ENCODE measurements at places on chromosomes 3 and 15.
A peak's percentile ranks its signal among the peaks of the same experiment; 100 is the strongest.

- no peak for DNase-seq
These were observed 1.2 kb upstream of the MAP1A start for GRCh38 chr15:43516185-43516584.

DNA sequence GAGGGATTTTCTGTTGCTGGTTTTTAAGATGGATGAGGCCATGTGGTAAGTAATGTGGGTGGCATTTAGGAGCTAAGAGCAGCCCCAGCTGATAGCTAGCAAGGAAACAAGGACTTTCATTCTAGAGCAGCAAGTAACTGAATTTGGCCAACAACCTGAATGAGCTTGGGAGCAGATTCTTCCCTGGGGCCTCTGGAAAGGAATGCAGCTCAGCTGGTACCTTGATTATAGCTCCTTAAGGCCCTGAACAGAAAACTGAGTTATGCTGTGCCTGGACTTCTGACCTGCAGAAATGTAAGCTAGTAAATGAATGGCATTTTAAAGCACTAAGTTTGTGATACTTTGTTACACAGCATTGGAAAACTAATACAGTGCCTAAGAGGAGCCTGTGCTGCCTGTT is 565.5 kb downstream of the PDCD6IP start:
- no peak for DNase-seq

DNA sequence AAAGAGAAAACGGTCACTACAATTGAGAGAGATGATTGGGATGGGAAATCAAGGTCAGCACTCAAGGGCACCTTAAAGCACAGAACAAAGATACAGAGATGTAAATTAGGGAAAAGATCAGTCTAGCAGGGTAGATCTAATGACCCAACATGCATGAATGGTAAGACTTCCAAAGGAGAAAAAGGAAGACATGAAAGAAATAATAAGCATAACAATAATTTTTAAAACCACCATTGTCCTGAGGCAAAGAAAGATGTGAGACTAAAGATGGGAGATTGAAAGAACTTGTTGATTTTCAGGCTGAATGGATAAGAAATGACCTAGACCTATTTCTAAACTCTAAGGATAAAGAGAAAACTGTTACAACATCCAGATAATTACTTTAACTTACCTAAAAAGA is 34.8 kb upstream of the AMOTL2 start:
- DNase-seq = no peak

- DNase-seq = no peak
These were observed 42.8 kb downstream of the CDCP1 start for GRCh38 chr3:45103334-45103733.

DNA sequence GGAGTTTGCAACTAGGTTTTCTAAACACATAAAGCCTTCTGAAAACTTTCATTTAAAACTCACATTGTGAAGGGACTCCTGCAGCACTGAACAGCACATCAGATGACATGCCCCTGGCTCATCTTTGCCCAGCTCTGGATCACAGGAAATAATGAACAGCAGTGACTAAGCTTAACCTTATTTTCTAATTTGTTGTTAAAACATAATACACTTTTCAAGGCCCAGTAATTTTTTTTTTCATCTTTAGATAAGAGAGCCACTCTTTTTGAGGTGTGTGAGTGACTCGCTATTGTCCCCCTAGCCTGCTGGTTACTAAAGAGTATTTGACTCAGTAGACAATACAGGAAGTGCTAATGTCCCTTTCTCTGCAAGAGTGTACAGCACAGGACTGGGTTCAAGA is 204.0 kb downstream of the OSBPL10 start:
- DNase-seq = no peak

DNA sequence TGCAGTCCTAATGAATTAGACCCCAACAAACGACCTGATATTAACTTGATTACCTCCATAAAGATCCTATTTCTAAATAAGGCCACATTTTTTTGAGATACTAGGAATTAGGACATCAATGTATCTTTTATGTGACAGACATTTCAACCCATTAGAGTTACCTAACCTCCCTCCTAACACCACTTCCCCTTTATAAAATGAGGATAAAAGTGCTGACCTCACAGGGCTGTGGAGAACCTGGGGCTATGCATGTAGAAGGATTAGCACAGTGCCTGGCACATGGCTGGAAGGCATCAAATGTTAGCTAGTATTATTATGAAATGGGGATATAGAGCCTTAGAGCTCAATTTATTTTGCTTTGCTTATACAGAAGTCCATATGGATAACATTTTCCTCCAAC is 53.5 kb upstream of the LRRN1 start:
- no peak for DNase-seq

DNA sequence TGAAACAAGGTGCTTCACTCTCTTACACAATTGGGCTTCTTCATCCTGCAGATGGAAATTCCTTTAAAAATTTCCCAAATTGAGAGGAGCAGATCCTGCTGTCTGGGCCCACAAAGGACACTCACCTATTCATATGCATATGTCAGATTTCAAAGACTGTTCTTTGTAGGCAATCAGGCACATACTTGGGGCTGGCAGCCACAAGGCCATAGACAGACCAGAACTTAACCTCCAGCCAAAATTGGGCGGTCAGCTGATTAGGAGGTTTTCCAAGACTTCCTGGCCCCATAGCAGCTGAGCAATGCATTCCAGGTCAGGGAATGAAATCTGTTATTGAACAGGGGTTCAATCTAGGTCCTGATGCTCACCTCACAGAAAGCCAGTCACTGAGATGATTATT is 15.0 kb upstream of the HPS3 start:
- DNase-seq = no peak

DNA sequence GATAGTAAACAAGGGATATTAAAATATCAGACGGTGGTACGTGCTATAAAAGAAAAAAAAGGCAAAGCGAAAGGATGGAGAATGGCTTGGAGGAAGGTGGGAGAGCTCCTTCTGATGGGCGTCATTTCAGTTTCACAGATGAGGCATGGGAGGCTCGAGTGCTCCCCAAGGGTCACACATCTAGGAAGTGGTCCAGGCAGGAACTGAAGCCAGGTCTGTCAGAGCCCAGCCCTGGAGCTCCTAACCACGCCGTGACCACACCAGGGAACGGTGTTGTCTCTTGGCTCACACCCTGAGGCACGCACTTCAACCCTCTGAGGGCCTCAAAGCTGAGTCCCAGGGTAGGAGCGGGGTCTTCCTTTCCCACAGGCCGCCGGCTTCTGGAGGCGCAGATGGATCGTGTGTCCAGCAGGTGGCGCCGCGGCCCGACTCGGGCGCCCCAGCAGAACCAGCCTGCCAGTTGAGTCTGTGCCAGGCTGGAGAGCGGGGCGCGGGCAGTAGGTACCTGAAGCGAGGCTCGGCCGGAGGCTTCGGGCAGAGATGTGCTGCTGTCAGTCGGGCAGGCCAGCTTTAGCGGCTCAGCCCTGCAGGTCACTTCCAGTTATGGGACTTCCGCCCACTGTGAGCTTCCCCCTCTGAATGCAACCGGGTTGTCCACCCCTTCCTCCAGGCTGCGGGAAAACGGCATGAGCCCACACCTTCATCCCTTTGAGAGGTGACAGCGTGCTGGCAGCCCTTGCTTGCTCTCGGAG is 68.1 kb downstream of the SLC6A1 start:
- peak; percentile 69 for DNase-seq

- no peak for DNase-seq
These were observed 310.7 kb upstream of the DPPA4 start for GRCh38 chr3:109648027-109648426.

DNA sequence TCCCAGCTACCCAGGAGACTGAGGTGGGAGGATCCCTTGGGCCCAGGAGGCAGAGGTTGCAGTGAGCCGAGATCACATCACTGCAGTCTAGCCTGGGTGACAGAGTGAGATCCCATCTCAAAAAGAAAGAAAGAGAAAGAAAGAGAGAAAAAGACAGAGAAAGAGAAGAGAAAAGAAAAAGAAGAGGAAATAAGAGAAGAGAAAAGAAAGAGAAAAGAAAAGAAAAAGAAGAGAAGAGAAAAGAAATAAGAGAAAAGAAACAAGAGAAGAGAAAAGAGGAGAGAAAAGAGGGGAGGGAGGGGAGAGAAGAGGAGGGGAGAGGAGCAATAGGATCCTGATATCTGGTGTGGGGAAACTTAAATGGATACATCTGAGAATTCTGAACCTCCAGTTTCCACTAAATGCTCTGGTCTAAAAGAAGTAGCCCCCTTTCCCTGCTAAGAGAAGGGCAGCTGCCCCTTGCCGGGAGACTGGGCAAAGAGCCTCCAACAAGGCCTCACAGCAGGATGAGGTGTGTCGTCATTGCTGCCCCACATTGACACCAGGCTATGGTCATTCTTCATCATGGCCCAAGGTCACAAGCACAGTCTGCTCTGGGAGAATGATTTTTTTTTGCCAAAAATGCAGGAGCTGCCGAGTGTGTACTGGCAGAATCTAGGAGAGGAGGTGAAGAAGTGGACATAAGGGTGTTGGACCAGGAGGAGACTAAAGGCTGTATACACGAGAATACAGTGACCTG is 21.1 kb upstream of the COMMD4 start:
- DNase-seq = no peak

DNA sequence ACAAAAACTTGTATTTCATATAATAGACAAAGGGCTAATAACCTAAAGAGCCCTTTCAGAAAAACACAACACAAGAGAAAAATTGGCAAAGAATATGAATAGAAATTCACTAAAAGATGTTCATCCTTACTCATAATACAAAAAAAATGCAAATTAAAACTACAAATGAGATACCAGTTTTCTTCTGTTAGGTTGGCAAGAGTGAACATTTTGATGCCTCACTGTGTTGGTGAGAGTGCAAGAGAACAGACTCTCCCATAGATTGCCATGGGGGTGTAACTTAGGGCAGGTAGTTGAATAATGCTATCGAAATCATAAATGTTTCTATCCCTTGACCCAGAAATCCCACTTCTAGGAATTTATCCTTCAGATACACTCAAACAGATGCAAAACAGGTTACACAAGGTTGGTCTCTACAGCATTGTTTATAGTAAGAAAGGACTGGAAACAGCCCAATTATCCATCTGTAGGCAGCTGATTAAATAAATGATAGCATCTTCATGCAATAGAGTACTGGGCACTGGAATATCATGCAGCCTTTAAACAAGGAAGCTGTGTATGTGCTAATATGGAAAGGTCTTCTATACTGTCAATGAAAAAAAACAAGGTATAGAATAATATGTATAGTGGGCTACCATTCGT is 146.3 kb downstream of the TLE3 start:
- DNase-seq = no peak

- no peak for DNase-seq
These were observed 76.1 kb upstream of the GAP43 start for GRCh38 chr3:115547207-115547606.

DNA sequence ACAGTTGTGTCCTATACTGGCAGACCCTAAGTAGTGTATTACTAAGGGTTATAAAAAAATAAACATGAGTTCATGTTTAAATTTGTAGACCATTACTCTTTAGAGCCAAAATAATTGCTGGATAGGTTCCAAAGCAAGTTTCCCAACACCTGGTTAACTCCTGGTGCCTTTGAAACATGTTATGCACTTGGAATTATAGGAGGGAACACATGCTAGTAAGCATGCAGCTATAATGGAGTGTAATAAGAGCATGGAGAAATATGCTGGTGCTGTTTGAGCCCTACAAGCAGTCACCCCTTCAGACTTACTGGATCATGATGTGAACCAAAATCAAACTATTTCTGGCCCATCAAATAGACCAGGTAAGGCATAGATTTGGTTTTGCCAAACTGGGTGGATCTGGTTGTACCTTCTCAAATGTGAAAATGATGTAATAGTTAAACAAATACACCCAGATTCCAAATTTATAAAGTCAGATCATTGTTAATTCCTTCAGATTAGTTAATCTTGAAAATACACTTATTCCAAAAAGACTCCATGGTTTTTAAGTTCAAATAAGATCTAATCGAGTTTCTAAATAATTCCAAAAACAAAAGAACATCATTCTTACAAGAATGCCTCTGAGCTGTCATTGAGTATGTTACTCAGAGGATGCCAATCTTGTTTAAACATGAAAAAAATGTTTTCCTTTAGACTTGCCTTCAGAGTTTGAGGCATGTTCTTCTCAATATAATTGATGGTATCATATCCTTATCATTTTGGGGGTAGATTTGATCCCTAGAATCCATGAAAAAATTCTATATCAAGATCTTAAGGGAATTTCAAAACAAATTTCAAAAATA is 69.3 kb downstream of the LRRC28 start:
- DNase-seq = no peak

GRCh38 chr3:129927072-129927471 is 33.6 kb upstream of the TMCC1 start:
- DNase-seq = no peak

DNA sequence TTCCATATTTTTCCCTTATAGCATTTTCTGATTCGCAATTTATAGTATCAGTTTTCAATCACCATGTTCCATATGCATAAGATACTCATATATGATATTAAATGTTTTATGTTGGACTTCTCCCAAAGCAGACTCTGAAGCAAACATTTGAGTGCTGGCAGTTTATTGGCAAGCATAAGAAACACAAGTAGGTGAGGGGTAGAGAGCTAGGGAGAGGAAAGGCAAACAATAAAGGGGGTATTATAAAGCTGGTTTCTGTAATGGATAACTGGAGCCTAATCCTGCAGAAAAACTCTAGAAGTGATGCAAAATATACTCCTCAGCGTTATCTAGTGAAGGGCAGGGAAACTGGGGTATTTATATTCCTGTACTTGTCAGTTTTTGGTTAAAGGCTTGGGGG is 491.5 kb upstream of the TGFBR2 start:
- DNase-seq = no peak

DNA sequence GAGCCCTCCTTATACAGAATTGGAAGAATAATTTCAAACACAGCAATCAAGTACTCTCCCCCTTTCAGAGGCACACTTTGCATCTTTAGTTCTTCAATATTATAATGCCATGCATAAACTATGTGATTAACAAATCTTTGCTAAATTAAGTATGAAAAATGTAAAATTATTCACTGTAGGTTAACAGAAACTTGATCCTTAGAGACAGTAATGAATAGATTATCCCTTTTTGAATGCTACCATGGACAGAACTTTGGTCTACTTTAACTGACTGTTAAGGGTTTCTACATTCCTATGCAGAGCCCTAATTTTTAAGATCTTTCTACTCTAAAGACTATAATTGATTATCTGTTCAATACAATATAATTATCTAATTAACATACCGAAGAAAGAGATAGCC is 25.7 kb upstream of the XXYLT1 start:
- DNase-seq = no peak

- peak; percentile 36 for DNase-seq
These were observed at the start of gene TM6SF1 for GRCh38 chr15:83106994-83107840. Gene TM6SF1, plus strand, starts transcription at chr15:83107645. Its CDS starts 36 bp downstream, at chr15:83107681.

- no peak for DNase-seq
These were observed 12.1 kb downstream of the PLCL2 start for GRCh38 chr3:16896820-16897219.

DNA sequence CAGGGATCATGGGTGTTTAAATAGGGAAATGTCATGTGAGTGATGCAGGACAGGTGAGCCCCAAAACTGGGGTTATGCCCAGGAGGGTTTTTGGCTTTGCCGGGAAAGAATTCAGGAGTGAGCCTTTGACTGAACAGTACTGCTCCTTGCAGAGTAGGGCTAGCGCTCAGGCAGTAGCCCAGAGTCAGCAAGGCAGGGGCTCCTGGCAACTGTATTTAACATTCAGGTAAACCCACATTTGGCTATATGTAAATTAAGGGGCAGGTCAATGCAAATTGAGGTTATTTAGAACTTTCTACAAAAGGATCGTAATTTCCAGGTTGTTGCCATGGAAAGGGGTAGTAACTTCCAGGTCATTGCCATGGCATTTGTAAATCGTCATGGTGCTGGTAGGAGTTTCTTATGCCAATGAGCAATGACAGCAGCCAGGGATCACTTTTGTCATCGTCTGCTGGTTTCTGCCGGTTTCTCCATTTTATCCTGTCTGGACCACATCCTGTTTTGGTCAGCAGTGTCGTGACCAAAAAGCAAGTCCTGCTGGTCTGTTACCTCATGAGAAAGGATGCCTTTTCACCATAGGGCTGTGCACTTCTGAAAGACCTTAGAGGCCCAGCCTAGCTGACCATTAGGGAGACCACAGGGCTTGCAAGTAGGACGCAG is 24.3 kb downstream of the MTHFS start:
- DNase-seq = no peak

Measured in GM10248 (cell line).